AG10803 (cell line): ENCODE measurements at places on chromosomes 7 and 10.

- no peak for DNase-seq
Measured at GRCh38 chr10:101028446-101029337, 2.2 kb downstream of the PDZD7 start.

GRCh38 chr7:2476298-2476697 lies at the start of gene GRIFIN:
GRIFIN (minus strand) TSS chr7:2476398; CDS start chr7:2476383, 15 bp downstream.
- DNase-seq = no peak

- DNase-seq = peak; percentile 69
Measured at GRCh38 chr7:40673285-40673684, 538.5 kb downstream of the SUGCT start.

DNA sequence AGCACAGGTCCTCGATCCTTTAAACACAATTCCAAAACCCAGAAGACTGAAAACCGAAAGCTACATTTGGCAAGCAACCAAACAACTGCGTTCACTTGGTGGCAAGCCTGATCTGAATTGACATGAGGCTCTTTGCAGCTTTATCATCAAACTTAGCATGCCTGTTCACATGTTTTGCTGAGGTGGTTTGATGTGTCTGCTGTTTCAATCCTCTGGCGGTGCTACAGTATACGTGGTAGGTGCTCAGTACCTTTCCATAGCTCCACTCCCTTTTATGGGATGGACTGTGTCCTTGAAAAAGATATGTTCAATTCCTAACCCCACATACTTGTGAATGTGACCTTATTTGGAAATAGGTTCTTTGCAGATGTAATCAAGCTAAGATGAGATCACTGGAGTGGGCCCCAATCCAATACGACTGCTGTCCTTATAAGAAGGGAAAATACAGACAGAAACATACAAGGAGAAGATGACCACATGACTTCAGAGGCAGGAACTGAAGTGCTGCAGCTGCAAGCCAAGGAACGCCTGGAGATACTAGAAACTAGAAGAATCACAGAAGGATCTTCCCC lies 33.4 kb downstream of the CCDC6 start:
- peak; percentile 86 for DNase-seq

- no peak for DNase-seq
Measured at GRCh38 chr7:145156834-145157233, 321.0 kb upstream of the TPK1 start.

DNA sequence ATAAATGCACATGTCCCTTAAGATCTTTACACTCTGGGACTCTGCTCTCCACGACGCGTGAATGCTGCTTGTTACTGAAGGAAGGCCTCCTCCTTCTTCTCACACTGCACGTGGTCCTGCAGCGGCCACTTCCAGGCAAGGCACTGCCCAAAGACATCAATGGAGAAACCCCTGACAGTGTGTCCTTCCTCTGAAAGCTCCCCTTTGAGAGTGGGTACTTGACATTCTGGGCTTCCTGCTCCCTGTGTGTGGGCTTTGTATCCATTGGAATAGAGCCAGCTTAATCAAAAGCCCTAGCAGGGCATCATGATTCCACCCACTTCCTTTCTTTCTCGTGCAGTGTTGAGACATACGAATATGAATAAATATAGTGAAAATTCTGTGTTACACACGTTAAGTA lies 69.7 kb upstream of the STK17A start:
- DNase-seq = no peak

DNA sequence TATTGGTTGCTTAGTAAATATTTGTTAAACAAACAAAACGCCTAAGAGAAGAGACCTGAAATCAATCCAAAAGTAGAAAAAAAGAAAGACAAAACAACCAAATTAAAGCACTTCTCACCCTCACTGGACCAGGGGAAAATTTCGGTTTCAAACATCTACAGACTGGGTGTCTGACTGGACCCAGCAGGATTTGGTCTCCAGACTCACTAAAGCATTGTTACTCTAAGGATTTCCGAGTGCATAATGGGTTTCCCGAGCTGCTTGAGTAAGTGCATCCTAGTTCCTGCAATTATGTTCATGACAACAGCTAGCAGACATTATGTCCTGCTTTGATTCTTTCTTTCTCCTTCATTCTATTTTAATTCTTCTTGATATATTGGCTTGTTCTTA lies 51.8 kb upstream of the FAM3C start:
- DNase-seq = no peak

GRCh38 chr10:60853107-60853506 lies 74.8 kb downstream of the CDK1 start:
- DNase-seq = peak; percentile 42

GRCh38 chr10:74851831-74852230 lies 25.4 kb downstream of the KAT6B start:
- no peak for DNase-seq

GRCh38 chr7:96297876-96298275 lies 24.0 kb downstream of the SLC25A13 start:
- DNase-seq = no peak

GRCh38 chr10:1085258-1085657 lies 29.1 kb downstream of the WDR37 start:
- no peak for DNase-seq

GRCh38 chr10:116186273-116186672 lies 86.7 kb downstream of the GFRA1 start:
- DNase-seq = no peak

GRCh38 chr7:37701769-37702168 lies 18.2 kb downstream of the GPR141 start:
- no peak for DNase-seq

- DNase-seq = peak; percentile 45
Measured at GRCh38 chr7:92641921-92642511, 51.8 kb upstream of the FAM133B start.

DNA sequence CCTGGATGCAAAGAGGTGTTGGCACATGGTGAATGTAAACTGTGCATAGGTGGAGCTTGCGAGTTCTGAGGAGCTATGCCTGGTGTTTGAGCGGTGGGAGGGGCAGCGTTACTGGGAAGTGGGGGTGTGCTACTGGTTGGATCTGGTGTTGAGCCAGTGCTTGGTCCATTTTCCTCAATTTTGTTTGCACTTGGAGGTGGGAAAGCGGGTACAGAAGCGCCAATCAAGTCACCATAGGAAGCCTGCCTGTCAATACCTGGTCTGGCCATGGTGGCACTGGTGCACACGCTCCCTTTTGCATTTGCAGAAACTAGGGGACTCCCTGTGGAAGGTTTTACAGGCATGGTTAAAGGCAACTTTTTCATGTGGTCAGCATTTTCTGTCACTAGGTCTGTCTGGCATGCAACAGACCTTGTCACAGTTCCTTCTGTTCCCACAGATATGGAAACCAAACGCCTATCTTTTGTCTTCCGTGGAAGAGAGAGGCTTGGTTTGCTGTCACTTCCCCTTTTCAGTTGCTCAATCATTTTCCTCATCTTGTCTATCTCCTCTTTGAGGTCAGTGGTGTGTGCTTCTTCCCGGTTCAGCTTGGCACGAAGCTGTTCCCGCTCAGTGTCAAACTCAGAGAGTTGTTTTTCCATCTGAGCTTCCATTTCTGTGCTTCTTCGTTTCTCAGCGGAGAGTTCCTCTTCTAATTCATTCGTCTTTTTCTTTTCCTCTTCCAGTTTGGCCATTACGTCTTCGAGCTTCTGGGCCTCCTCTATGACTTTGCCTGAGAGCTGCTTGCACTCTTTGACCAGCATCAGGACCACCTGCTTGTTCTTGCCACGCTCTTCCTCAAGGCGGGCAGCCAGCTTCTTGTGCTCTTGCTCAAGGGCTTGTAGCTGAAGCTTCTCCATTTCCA lies 81.1 kb downstream of the CTTNBP2 start:
- no peak for DNase-seq

DNA sequence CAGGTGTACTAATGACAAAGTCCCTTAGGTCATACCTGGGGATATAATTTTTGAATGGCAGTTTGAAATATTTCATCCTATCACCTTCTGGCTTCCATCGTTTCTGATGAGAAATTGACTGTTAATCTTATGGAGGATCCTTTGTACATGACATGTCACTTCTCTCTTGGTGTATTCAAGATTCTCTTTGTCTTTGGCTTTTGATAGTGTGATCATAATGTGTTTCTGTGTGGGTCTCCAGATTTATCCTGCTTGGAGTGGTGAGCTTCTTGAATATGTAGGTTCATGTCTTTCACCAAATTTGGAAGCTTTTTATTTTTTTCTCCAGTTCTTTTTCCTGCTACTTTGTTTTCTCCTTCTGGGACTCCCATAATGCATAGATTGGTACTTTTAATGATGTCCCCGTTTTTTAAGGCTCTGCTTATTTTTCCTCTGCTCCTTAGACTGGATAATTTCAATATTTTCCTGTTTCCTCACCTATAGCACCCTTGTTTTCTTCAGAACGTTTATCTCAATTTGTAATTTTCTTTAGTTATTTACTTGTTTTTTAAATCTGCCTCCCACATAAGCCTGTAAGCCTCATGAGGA lies 4.4 kb downstream of the RBM33 start:
- DNase-seq = no peak

- peak; percentile 53 for DNase-seq
Measured at GRCh38 chr7:43108255-43109011, 4.0 kb upstream of the HECW1 start.

DNA sequence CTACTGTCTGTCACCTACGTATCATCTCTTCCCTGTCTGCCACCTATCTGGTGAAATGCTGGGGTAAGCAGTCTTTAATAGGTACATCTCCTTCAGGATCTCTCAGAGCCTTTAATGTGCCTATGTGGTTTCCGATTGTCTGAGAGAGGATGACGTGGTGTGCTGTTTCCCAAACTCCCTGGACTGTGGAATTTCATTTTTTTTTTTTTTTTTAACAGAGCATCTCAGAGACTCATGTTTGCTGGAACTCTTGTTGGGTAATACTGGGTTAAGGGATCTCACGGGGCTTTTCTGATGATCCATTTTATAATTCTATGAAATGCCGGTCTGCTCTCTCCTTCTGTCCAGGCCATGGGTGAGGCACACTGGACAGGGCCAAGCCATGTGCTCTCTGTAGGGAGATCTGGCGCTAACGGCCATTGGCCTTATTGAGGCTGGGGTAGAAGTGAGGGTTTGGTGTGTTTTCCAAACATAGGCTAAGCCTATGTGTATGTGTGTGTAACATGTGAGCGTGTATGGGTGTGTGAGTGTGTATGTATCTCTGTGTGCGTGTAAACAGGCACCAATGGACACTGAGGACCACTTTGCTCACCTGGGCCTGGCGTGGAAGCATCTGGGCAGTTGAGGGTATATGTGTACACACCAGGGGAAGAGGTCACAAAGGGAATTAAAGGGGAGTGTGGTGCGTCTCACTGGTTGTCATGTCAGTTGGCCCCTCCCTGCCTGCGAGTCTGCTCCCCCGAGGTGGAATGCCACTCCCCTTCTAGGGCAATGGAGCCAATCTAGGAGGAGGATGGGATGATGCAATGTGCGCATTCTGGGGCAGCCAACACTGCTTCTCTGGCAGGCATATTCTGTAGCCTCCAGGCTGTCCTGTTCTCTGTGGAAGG lies 7.8 kb downstream of the ADRA2A start:
- peak; percentile 22 for DNase-seq

- DNase-seq = peak; percentile 28
Measured at GRCh38 chr10:3094609-3095036, 27.3 kb downstream of the PFKP start.

- DNase-seq = no peak
Measured at GRCh38 chr7:7718492-7718891, at the start of gene RPA3. RPA3 (minus strand) TSS chr7:7718607; CDS start chr7:7640418, 78,189 bp downstream.

- no peak for DNase-seq
Measured at GRCh38 chr10:53952698-53953630, 848.1 kb downstream of the PCDH15 start.

- no peak for DNase-seq
Measured at GRCh38 chr10:128499956-128500355, 373.7 kb upstream of the MKI67 start.

DNA sequence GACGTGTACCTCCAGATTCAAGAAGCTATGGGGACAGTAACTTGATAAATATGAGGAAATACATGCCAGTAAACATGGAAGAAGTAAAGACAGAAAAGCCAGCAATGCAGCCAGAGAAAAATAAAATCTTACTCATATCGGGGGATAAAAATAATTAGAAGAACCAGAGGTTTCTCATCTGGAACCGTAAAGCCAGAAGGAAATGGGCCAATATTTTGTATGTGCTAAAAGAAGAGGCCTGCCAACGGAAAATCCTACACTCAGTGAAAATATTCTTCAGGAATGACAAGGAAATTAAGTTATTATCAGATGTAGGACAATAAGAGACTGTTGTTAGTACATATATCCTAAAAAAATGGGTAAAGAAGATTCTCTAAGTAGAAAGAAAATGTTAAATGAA lies 401.2 kb downstream of the CDC14C start:
- no peak for DNase-seq

- DNase-seq = no peak
Measured at GRCh38 chr10:69893271-69893900, 91.7 kb downstream of the COL13A1 start.

- peak; percentile 59 for DNase-seq
Measured at GRCh38 chr10:61897671-61898434, 3.6 kb upstream of the ARID5B start.

- DNase-seq = no peak
Measured at GRCh38 chr10:75201793-75202307, 8.7 kb upstream of the VDAC2 start.

DNA sequence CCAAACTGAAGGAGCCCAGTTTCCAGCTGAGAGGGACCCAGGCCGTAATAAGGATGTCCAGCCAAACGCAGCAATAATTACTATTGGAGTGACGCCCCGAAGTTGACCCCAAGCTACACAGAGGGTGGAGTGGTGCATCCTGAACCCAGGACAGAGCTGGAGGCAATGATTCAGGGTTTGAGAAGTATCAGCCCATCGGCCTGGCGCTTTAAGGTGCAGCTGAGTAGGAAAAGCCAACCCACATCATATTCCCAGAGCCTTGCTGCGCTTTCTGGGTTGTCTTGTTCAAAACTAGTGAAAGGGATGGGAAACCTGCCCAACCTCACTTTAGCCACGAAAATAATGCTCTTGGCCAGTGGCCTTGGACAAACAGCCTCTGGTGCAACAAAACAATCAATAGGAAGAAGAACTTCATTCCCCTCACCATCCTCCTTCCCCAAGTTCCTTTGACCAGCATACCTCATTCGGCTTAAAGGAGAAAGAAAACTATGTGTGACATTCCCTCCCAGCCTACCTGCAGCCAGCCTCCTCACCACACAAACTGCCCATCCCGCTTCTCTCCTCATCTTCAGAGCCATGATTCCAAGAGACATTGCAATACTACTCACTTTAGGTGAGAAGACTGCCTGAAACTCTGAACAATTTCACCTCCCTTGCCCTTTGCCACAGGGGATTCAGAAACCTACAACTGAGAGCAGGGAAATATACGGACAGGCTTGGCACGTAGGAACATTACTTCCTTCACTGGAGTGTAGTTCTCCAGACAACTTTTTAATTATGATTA lies 217.2 kb upstream of the MKLN1 start:
- peak; percentile 66 for DNase-seq

- no peak for DNase-seq
Measured at GRCh38 chr7:14937581-14937980, 35.0 kb upstream of the DGKB start.

- no peak for DNase-seq
Measured at GRCh38 chr10:62715383-62715782, 89.1 kb upstream of the ADO start.
